ENCODE measurements at places on chromosomes 5 and 9.

DNA sequence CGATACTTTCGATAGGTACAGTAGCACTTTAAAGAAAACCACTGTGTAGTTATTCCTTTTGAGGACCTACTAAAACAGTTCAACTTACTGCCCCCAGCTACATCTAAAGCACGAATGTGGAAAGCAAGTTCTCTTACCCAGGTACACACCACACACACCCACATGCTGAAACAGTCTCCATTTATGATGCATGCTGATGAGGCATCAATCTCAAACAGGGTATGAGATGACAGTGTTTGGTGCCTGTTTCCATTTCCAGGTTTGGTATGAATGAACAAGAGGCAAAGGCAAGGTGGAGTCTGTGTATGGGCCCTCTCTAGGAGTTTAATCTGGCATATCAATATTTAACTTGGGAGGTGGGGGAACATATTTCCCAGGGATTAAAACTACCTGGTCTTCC is 13.9 kb downstream of the HMGXB3 start:
- DNase-seq: no peak

DNA sequence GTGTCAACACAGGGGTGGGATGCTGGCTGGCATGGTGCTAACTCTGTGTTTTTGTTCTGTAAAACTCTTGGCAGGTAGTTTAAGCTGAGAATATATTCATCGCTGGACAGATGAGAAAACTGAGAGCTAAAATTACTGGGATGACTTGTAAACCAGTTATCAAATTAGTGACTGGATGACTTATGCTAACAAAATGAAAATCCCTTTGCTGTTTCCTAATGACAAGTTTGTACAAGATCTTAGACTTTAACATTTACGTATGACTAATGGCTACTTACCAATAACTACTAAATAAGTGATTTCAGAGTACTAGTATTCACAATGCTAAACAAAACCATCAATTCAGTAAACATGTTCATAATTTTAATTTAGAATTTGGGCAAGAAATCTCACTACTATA is 854.8 kb upstream of the ARRDC3 start:
- no peak for DNase-seq

DNA sequence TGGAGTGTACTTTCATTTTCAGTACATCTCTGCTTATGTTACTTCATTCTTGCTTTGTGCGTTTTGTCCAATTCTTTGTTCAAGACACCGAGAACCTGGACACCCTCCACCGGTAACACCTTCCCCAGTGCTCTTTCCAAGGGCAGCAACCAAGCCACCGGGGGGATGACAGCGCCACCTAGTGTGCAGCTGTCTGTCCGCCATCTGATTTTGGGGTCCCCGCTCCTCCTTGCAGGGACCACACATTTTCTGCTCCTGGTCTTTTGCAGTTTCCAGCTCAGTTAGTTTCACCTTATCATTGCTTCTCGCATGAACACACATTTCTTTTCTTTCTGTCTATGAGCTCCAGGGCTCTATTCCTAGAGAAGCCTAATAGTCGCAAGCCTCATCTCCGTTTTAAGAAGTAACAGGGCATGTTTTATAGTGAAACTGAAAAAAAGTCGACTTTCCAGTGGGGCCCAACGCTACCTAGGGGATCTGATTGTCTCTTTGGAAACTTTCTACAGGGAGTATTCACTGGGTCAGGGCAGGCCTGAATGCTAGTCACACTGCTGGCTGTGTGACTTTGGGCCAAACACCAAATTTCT is 152.1 kb downstream of the FSTL4 start:
- peak; percentile 19 for DNase-seq

DNA sequence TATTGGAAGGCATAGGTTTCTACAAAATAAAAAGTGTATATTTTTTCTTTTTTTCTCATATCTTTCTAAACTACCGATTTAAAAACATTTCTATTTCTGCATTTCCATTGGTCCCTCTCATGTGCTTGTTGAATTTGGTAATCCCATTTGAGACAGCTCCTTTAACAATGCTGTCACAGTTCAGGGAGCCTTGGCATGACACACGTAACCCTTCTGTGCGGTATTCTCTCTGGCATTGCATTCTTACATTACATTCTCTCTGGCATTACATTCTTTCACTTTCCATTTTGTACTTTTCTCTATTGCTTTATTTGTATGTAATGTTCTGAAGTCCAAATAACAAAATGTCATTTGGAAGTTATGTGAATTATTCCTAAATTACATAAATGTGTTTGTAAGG is 150.7 kb upstream of the RASGRF2 start:
- DNase-seq: no peak

GRCh38 chr9:34549407-34549732 is 26.6 kb upstream of the ENHO start:
- no peak for DNase-seq

DNA sequence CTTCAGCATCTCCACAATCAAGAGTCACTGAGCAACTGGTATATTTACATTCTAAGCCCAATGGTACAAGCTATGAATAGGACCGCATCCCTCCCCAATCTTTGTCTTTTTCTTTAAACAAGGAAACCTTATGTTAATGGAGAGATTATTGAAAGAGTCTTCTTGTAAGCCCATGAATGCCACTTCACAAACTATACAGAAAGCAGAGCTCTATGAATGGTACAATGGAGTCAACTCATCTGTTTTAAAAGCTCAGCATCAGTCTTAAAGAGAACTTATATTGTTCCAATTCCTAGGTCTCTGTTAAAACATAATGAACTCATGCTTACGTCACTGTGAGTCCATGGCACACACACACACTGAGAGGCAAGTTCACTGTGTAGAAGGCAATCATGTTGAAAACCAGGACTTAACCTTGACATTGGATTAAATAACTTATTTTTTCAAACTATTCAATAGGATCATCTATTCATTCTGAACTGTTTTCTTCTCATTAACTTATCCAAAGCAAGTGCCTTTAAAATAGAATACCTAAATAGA is 4.5 kb downstream of the NREP start:
- no peak for DNase-seq

DNA sequence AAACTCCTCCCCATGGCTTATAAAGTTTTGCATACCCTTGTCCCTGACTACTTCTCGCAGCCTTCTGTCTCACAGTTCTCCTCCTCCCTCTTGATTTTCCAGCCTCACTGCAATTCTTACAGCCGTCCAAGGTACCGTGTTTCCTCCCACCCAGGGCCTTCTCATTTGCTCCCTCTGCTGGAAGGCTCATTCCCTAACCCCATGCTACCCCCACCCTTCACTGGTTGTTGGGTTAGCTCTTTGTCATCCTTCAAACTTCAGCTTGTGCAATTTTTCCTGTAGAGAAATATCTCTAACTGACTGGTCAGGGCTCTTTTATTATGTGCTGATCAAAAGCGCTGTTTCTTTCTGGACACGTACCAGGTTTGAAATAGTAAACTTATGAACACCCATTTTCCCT is 329.2 kb downstream of the EBF1 start:
- peak; percentile 55 for DNase-seq

DNA sequence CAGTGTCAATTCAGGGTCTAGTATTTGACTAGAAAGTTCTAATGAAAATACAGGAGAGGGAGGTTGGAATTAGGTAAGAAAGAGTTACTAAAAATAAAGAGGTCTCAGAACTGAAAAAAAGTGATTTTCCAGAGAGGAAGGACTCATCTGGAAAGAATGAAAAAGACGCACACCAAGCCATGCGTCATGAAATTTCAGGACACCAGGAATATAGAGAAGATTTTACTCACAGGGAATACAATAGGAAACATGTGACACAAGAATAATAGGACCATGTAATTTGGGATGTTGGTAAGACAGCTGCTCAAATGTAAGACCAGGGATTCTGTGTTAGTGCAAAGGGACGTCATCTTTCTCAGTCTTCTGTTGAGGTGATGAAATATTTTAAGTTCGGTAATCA is 224.7 kb downstream of the GDNF start:
- DNase-seq: no peak

- DNase-seq: no peak
Measured at GRCh38 chr9:36092509-36093215, 43.9 kb upstream of the GLIPR2 start.

DNA sequence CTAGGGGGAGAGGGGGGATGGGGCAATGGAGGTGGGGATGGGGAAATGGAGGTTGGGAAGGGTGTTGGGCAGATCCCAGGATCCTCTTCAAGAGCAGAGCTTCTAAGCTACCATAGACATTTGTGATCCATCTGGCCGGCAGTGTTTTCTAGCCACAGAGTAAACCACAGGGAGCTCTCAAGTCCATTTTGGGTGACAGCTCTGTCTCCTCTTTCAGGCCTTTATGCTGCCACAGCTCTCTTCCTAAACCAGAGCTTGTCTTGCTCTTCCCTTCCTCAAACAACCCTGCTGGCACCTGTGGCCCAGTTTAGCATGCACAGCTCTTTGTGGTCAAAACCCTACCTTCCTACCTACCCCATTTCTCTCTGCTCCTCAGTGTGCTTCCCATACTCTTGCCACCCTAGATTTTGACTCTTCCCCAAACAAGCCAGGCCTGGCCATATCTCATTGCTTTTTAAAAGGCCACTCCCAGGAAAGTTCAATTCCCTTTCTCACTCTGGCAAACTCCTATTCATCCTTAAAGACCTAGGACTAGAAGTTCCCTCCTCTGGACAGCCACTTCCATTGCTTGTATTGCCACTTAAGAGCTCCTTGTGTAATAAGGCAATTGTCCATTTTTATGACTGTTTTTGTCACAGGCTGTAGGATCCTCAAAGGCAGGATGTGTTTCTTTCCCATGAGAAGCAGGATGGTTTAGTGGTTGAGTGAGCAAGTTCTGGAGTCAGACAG is 84.3 kb upstream of the PANK3 start:
- DNase-seq: no peak

DNA sequence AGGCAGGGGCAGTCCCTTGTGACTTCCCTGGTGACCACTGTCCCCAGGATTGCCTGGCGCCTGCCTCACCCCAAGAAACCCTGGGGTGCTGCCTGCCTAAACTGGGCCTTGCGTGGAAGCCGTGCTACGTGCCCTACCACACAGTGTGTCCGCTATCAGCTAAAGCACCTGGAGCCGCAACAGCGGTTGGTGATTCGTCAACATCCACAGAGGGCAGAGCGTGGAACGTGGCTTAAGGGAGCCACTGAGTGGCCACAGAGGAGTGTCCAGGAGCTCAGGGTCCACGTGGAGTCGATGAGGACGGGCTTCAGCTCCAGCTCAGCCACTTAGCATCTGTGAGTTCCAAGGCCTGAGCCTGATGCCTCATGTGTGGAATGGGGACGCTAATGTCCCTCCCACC is 25.3 kb downstream of the LAMC3 start:
- no peak for DNase-seq

- no peak for DNase-seq
Measured at GRCh38 chr5:149944666-149945065, at the start of gene PDE6A. Gene PDE6A, minus strand, starts transcription at chr5:149944793. Its CDS starts 120 bp downstream, at chr5:149944673.

DNA sequence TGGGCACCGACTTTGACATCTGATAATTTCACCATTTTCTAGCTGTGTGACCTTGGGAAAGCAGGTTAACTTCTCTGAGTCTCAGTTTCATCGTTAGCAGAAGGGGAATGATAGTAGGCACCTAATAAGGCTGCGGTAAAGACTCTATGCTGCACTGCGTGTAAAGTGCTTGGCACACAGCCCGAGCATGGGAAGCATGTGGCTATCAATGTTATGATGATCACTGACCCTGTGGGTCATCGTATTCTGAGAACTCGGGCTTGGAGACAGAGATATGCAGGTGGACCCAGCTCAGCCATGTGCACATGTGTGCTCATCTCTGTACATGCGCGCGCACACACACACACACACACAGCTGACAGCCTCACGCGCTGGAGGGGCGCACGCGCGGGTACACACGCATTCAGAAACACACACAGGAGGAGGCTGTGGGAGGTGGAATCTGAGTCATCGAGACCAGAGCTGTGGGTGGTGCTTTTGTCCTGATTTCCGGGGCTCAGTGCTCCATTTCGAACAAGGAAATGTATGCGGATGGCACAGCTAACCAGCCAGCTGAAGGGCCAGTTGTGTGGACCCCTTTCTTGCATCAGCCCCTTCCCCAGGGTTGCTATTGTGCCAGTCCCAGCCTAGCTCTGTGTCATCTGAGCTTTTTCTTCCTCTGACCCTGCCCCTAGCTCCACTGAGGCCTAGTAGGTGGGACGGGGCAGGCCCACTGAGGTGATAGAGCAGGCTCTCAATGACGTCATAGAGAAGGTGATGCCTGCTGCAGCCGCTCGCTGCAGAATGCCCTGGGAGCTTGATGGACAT is 11.1 kb upstream of the ARAP3 start:
- DNase-seq: no peak

- DNase-seq: no peak
Measured at GRCh38 chr5:96817506-96817905, 9.8 kb upstream of the ERAP1 start.

GRCh38 chr9:15239816-15240215 is 67.2 kb downstream of the TTC39B start:
- no peak for DNase-seq

- no peak for DNase-seq
Measured at GRCh38 chr9:312596-313320, 98.1 kb downstream of the DOCK8 start.

DNA sequence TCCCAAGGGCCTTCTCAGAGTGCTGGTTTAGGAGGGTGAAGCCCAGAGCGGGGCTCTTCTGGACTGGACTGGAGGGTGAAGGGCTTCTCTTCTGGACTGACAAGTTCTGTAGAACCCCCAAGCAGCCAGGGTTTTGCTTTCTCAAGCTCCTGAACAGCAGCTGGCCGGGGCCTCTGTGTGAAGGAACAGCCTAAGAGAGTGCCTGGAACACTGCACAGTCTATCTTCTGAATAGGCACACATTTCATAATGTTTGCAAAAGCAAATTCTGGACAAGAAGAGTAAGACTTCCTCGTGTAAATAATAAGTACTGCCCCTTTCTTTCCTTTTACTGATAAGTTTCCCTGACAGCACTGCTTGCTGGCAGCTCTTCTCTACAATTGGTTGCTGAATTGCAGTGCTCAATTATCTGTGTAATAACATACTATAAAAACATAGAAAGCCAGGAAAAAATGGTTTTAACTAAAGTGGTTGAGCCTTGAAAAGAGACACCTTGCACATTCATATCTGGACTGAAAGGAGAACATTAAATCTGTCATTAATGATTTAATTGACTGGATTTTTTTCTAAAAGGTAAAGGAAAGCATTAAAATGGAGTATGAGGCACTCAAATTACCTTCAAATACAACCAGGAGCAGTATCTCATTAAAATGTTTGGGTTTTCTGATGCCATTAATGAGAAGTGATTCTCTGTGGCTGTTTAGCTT is 20.5 kb downstream of the MAST4 start:
- no peak for DNase-seq
